ENCODE measurements at places on chromosomes 4 and X.

DNA sequence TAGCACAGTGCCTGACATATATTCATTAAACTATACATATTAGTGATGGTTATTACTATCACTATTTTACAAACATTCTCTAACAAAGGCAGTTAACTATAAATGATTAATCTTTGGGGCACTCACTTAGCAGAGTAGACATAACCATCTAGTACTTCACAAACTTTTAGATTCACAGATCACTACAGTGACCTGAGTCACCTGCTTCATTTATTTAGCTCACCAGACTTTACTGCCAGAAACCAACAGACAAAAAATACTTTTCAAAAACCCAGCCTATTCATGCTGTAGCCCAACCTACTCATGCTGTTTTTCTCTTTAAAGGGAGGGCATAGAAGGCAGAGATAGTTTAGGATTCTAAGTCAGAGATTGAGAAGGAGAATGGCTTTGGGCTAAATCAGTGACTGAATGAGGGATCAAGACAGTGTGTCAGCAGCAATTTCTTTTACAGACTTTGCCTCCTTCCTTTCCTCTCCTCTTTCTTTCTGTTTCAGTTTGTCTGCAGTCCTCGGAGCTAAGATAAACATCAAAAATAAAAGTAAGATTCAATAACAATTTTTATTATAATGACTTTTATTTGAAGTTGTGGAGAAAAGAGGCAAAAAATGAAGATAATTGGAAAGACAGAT lies 34.7 kb upstream of the PDE5A start:
- peaks cover 18% of the 10 kb centered on the region for H3K27me3 ChIP-seq
- H3K27ac ChIP-seq, result no peak overlapping the region
- DNase-seq, result no peak
- H3K4me3 ChIP-seq, result no peak overlapping the region

GRCh38 chr4:128384091-128384520 lies 96.5 kb upstream of the PGRMC2 start:
- no peak overlapping the region for H3K27ac ChIP-seq
- H3K27me3 ChIP-seq, result no peaks in the 10 kb centered on the region
- DNase-seq, result no peak
- no peaks in the 10 kb centered on the region for H3K36me3 ChIP-seq

GRCh38 chr4:156628858-156629257 lies 342.7 kb downstream of the PDGFC start:
- H3K36me3 ChIP-seq, result no peaks in the 10 kb centered on the region
- no peak for DNase-seq
- H3K27me3 ChIP-seq, result no peaks in the 10 kb centered on the region
- no peak overlapping the region for H3K27ac ChIP-seq
- H3K4me3 ChIP-seq, result no peak overlapping the region

- no peaks in the 10 kb centered on the region for H3K36me3 ChIP-seq
- DNase-seq, result no peak
- no peak overlapping the region for H3K4me3 ChIP-seq
- H3K27me3 ChIP-seq, result no peaks in the 10 kb centered on the region
Observed at GRCh38 chrX:127405946-127406345, 586.4 kb downstream of the PRR32 start.

- no peak overlapping the region for H3K4me3 ChIP-seq
- no peak for DNase-seq
- H3K27ac ChIP-seq, result no peak overlapping the region
- no peaks in the 10 kb centered on the region for H3K36me3 ChIP-seq
Observed at GRCh38 chr4:140115140-140115539, 38.8 kb downstream of the MAML3 start.

DNA sequence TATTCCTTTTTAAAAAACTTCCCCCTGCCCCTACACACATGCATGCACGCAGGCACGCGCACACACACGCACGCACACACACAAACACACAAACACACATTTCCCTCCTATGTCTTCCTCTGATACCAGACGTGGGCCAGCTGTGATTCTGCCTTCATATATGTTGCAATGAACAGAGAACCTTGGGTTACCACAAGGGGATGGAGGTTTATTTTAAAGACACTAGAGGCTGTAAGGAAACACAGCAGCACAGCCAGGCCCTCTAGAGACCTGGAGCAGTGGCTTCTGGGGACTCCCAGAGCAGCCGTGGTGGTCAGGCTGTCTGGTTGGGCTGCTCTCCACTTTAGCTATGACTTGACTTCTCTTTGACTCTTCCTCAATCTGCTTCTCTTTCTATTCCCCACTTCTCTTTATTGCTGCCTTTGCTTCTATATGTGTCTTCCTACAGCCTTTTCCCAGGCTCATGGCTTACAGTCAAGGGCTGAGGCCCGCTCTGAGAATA lies 3.2 kb upstream of the TLR10 start:
- peaks cover 18% of the 10 kb centered on the region for H3K36me3 ChIP-seq
- H3K4me1 ChIP-seq, result peaks cover 16% of the 10 kb centered on the region
- peaks cover 2% of the 10 kb centered on the region for H3K27me3 ChIP-seq

GRCh38 chr4:106971636-106972035 lies 64.5 kb downstream of the DKK2 start:
- H3K4me3 ChIP-seq, result no peak overlapping the region
- H3K36me3 ChIP-seq, result no peaks in the 10 kb centered on the region
- no peak for DNase-seq
- H3K4me1 ChIP-seq, result no peaks in the 10 kb centered on the region
- no peaks in the 10 kb centered on the region for H3K27me3 ChIP-seq
- no peak overlapping the region for H3K27ac ChIP-seq

GRCh38 chr4:184664445-184665210 lies 15.1 kb downstream of the PRIMPOL start:
- no peak overlapping the region for H3K4me3 ChIP-seq
- H3K4me1 ChIP-seq, result peaks cover 27% of the 10 kb centered on the region
- H3K36me3 ChIP-seq, result peaks cover 37% of the 10 kb centered on the region
- H3K27ac ChIP-seq, result no peak overlapping the region
- H3K27me3 ChIP-seq, result no peaks in the 10 kb centered on the region

- no peak for DNase-seq
- no peak overlapping the region for H3K27ac ChIP-seq
- H3K4me1 ChIP-seq, result peaks cover 2% of the 10 kb centered on the region
- no peaks in the 10 kb centered on the region for H3K27me3 ChIP-seq
- no peak overlapping the region for H3K4me3 ChIP-seq
Observed at GRCh38 chr4:89023140-89023539, 33.8 kb downstream of the FAM13A start.

DNA sequence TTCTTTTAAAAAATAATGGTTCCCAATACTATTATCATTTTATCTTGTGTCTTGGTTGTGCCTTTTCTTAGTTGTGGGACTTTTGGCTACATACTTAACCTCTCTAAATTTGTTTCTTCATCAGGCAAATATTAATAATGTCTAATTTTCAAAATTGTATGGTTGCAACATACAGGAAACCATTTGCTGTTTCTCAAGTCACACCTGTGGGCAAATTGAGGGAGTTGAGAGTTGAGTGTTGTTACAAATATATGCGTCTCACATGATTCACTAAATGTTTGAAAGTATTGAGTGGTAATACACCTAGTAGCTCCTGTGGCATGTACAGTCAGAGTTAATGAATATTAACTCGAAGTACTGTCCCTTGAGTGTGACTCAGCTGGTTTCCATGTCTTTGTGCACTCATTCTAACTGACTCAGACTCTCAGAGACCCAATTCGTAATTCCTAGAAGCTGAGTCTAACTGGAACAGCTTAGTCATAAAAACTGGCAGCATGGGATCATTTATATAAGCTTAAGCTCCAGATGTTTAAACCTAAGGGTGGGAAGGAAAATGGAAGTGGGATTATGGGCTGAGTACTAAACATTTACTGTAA lies 802.4 kb downstream of the TRIML1 start:
- no peaks in the 10 kb centered on the region for H3K27me3 ChIP-seq
- no peak overlapping the region for H3K27ac ChIP-seq
- H3K36me3 ChIP-seq, result no peaks in the 10 kb centered on the region
- H3K4me1 ChIP-seq, result no peaks in the 10 kb centered on the region
- no peak for DNase-seq
- no peak overlapping the region for H3K4me3 ChIP-seq

DNA sequence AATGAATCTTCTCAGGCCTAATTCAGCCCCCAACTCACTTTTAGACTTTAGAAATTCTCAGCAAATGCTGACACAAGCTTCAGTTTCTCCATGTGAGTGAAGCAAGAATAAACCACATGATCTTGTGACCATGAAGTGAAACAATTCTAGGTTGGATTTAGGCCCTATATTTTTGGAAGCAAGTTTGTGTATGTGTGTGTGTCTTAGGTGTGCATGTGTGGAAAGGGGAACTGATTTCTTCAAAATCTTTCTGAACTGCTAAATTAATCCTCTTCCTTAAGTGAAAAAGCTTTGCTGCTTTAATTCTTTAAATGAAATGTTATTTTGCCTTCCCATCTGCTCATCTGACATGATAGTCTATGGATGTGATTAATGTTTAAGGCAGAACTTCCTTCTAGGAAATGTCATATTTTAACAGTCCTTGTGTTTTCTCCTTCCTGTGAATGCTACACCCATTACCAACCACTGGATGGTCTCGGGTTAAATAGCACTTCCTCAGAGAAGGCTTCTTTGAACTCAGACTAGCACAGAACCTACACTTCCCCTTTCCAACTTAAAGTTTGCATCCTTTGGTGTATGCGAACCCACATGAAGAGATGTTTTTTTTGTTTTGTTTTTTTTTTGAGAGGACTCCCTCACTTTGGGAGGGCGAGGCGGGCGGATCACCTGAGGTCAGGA lies 1.2 kb upstream of the TMEM144 start:
- peaks cover 13% of the 10 kb centered on the region for H3K4me1 ChIP-seq
- no peak overlapping the region for H3K27ac ChIP-seq
- H3K27me3 ChIP-seq, result peaks cover 25% of the 10 kb centered on the region
- no peaks in the 10 kb centered on the region for H3K36me3 ChIP-seq

DNA sequence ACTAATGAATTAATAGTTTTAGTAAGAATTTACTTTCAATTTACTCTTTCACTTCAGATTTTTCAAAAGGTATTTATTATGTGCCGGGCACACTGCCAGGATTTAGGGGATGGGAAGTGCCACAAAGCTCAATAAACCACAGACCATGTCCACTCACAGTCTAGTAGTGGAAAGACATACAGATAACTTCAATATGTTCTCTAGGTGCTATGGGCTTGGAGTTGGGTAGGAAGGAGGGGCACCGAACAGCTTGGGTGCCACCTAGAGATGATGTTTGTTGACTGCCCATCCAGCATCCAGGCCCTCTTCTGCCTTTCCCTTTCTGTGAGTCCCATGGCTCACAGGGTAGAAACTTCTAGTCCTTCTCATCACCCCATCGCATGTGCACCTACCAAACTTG lies 17.8 kb downstream of the MFAP3L start:
- no peak for DNase-seq
- no peak overlapping the region for H3K4me3 ChIP-seq
- no peaks in the 10 kb centered on the region for H3K36me3 ChIP-seq
- H3K27me3 ChIP-seq, result no peaks in the 10 kb centered on the region
- H3K4me1 ChIP-seq, result peaks cover 4% of the 10 kb centered on the region
- H3K27ac ChIP-seq, result no peak overlapping the region

DNA sequence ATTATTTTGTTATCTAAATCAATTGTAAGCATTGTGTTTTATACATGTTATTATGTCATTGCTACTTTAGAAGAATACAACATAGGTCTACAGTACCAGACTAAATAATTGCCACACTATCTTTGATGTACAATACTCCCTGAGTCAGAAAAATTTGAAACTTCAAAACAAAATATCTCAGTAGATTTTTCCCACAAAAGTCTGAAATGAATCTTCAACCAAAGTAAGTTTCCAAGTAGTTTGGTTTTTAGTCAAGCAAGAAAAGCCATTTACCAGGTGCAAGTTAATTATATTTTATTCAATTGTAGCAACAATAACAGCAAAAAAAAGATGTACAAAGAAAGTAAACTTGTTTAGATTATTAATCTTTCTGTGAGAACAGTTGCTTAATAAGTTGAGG lies 11.4 kb upstream of the PARM1 start:
- peaks cover 1% of the 10 kb centered on the region for H3K27me3 ChIP-seq
- no peaks in the 10 kb centered on the region for H3K4me1 ChIP-seq
- H3K27ac ChIP-seq, result no peak overlapping the region

DNA sequence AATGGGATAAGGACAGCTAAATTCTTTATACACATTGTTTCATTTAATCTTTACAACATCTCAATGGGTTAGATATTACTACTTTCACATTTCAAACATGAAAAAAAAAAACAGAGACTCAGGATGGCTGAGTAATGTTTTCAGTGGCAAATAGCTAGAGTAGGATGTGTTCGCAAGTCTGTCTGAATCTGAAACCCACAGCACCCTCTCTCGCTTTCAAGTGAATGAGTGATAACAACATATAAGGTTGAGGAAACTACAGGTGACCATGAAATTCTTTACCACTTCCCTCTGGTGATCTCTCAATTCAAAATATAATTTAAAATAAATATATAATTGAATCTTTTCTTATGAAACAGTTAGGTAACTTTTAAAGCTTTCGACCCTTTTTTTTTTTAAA lies 162.6 kb downstream of the PRR32 start:
- DNase-seq, result no peak
- no peaks in the 10 kb centered on the region for H3K36me3 ChIP-seq
- H3K27ac ChIP-seq, result no peak overlapping the region
- no peak overlapping the region for H3K4me3 ChIP-seq

GRCh38 chr4:47213971-47214370 lies 182.6 kb downstream of the GABRB1 start:
- H3K27ac ChIP-seq, result no peak overlapping the region
- DNase-seq, result no peak
- no peaks in the 10 kb centered on the region for H3K36me3 ChIP-seq
- H3K4me3 ChIP-seq, result no peak overlapping the region
- no peaks in the 10 kb centered on the region for H3K4me1 ChIP-seq

DNA sequence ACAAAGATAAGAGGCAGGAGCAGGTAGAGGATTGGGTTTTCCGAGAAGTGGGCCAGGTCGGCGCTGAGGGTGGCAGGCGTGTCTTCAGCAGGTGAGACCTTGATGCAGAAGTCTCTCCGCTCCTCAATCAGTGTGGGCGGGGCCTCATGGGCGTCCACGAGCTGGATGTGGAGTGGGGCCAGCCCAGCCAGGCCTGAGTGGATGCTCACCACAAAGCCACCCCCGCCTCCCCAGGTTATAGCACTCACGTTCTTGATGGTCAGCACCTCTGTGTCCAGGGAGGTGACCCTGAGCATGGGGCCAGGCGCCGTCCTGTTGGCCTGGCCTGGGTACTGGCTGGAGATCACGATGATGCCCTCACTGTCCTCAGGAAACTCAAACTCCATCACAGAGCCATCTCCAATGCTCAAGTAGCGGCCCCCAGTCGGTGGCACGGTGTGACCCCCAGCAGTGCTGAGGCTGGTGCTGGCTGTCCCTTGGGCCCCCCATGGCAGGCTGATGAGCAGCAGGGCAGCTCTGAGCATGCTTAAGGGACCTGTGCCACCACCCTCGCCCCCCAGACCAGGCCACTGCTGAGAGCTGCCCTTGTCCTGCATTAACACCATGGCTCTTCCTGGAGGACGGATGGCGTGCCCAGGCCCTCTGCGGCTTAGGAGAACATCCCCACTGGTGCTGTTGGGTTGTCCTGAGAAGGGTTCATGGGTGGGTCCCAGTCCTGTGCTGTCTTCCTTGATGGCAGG lies 1.9 kb downstream of the SLC10A3 start:
- peaks cover 16% of the 10 kb centered on the region for H3K4me1 ChIP-seq
- DNase-seq, result no peak
- H3K27me3 ChIP-seq, result no peaks in the 10 kb centered on the region
- no peak overlapping the region for H3K27ac ChIP-seq

Measured in activated CD4-positive, alpha-beta T cell treated with anti-CD3 and anti-CD28 coated beads, Interleukin-2, amount 10 ng/mL, durations not matched to agents 24 days and 14 days (primary cell).